ENCODE measurements at places on chromosomes 12 and 14.

GRCh38 chr12:2284321-2284813, 231.6 kb downstream of the CACNA1C start:
- DNase-seq: no peak

DNA sequence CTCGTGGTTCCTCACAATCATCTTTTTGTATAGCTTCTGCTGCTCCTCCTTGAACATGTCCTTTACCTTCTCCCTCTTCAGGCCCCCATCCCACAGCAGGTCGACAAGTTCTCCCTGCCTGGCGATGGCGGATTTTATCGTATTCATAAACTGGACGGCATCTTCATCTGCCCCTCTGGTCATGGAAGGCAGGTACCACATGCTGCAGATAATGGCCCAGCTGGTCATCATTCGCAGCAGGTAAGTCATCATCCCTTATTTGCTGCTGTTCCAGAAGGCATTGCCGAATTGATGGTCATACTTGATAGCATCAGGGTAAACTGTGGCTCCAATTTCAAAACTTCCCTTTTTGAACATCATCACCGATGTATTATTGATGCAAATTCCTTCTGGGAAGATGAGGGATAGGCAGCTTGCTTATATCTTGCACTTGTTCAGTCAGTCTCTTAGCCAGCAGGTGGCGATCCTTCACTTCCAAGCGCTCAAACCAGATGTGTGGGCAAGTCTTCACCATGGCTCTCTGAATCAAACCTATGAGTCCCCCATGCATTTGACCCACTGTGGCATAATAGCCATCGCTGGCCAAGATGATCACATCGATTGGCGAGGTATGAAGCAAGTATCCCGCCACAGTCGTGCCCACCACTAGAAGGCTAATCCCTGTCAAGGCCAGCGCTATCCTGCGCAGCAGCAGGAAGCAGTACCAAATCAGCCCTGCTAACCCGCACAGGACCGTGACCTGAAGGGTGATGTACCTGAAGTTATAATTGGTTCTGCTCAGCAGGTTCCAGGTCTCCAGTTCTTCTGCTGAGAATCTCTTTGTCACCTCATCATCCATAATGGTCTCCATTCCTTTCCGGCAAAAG, 381.5 kb upstream of the STXBP6 start:
- no peak for DNase-seq

DNA sequence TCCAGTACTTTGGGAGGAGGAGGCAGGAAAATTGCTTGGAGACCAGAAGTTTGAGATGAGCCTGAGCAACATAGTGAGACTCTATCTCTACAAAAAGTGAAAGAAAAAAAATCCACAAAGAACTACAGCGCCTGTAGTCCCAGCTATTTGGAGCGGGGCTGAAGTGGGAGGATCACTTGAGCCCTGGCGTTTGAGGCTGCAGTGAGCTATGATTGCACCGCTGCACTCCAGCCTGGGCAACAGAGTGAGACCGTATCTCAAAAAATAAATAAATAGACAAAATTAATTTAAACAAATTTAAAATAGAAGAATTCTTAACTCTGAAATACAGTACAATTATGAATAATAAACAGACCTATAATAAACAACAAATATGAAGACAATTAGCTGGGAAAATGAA, 40.9 kb downstream of the ATL1 start:
- DNase-seq: no peak

GRCh38 chr12:52300796-52301691, 9.7 kb upstream of the KRT81 start:
- no peak for DNase-seq

GRCh38 chr14:100657780-100658179, 68.9 kb upstream of the DLK1 start:
- DNase-seq: no peak

DNA sequence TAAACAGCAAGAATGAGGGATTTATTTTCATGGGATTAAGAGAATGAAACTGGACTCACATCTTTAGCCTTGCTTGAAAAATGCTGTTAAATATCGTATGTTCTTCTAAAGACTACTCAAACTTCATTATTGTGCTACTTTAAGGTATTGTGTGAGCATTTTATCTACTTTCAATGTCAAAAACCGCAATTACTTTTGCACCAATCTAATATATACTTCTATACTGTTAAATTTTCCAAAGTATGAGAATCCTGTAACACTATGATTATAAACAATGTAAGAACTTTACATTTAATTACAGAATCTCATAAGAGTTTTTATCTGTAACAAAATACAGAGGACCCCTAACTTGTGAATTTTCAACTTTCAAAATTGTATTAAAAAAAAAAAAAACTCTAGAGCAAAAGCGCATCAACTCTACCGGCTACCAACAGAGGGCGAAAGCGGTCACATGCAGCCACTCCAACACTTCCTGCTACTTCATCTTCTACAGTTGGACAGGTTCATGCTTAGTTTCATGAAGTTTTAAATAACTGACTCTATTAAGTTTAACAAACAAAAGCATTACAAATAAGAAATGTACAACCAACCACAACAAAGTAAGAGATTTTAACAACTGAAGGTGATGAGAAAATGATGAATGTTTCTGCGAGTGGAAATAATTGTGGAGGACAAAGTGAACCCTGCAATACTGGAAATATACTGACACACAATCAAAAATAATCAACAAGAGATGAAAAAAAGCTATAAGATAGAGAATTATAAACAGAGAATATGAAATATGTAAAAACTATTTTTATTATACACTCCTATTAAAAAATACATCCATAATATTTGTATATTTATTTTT, 210.9 kb downstream of the MED13L start:
- DNase-seq: no peak

DNA sequence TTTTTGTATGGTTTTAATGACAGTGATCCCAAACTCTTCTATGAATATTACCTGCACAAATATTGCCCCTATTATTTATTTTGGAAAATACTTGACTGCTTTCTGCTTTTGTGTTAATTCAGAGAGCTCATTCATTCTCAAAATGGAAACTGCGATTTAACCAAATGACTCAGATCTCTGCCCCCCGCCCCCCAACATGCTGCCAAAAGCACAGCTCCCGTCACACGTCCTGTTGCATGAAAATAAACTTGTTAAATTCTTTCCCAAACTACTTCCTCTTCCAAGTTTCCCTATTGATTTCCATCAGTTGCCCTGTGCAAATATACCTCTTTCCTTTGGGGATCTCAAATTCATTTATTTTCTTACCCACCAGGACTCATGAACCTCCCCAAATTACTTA, 18.0 kb upstream of the NRDE2 start:
- no peak for DNase-seq

DNA sequence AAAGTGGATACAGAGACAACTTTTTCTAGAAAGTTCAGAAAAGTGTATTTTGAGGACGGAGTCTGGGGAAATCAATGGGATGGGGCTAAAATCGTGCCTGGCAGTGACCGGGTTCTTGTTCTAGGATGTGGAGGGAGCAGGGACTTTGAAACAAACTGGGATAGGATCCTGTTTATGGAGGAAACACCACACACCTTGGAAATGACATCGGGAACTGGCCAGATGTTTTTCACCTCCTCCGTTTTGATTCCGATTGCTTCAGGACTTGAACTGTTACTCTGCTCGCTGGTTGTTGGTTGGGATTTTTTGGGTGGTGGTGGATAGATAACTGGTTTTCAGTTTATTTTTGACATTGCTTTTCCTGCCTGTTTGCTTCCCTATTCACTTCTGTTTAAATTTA, 506 bp downstream of the EMP1 start:
- DNase-seq: no peak

- no peak for DNase-seq
Measured at GRCh38 chr14:103563226-103563620, 463 bp downstream of the COA8 start.

DNA sequence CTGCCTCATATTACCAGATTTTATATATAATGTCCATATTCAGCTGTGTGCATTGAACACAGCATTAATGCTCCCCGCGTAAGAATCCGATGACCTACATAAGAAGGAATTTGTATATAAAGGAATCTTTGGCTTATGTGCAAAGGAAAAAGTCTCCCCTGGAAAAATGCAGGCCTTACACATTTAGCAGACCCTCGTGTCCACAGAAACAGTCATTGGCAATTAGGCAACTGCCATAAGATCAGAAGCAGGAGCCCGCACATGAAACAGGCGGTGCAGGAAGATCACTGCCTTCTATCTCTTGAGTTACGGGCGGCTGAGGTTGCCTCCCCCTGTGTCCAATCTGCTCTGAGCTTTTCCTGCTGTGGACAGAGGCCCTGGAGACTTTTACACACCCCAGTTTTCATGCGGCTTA, 63.2 kb upstream of the RFX4 start:
- no peak for DNase-seq

DNA sequence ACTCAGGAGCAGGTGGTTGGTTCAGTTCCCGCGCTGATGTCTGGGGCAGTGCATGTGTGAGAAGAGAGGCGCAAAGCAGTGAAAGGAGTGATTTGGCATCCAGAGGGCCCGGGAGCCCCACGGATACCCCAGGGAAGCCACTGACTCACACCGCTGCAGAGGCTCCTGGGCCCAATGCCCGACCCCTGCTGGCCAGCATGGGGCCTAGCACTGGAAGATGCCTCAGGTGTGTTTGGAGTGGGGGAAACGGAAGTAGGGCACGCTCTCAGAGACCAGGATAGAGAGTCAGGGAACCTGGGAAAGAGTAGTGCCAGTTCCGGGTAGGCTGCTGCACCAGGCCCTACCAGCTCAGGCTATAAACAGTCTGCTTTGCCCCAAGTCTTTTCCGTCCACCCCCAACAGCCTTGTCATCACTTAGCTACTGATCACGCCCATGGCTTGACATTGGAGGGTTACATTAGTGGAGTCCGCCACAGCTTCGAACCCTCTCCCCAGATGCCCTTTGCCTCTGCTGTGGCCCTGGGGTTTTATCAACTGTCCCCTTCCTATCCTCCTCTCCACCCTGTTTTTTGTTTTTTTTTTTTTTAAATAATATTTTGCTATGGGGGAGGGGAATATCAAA, 9.5 kb upstream of the CSAD start:
- peak; percentile 33 for DNase-seq

GRCh38 chr12:108360487-108360886, 21.4 kb upstream of the CMKLR1 start:
- no peak for DNase-seq

DNA sequence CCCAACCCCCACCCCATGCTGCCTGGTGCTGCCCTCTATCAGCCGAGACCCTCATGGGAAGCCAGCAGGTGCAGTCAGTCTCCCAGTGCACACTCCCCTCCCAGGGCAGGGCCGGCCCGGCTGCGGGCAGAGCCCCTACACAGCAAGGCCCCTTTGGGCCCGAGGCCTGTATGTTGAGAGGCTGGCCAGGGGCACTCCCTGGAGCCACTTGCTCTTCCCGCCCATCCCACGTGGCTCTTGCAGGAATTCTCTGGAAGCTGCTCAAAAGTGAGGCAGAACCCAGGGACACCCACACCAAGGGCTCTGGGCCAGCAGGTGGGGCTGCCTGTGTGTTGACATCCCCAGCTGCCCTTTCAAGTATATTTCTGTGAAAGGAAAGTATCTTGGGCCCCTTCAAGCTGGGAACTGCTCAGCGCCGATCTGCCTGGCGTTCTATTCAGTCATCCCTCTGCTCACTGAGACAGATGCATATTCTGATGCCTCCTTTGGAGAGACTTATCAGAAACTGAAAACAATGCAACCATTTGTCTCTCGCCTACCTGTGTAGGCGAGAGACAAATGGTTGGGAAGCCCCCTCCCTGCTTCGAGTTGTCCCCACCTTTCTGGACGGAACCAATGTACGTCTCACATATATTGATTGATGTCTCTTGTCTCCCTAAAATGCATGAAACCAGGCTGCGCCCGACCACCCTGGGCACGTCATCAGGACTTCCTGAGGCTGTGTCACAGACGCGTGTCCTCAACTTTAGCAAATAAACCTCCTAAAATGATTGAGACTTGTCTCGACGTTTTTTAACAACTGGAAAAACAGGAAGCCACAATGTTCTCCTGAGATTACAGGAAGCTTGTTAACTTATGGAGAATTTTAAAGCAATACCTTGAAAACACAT, 6.0 kb downstream of the GPR132 start:
- DNase-seq: no peak

GRCh38 chr14:100670017-100670752, 56.5 kb upstream of the DLK1 start:
- DNase-seq: no peak

- DNase-seq: no peak
Measured at GRCh38 chr12:90106568-90106967, 397.9 kb upstream of the ATP2B1 start.

DNA sequence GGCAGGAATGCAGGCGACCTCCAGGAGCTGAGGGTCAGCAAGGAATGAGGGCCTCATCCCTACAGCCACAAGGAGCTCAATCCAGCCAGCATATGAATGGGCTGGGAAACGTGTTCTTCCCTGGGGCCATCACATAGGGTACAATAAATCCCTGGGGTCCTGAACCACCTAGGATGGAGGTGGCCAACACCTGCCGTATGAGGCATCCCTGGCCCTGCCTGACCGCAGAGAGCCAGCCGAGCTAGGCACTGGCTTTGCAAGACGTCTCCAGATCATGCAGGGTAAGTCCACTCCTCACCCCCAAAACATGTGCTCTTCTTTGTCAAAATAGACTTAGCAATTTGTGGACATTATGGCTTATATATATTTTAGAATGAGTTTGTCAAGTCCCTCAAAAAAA, 303.7 kb upstream of the DIO3 start:
- DNase-seq: no peak

GRCh38 chr14:40629144-40629543, 977.5 kb upstream of the LRFN5 start:
- no peak for DNase-seq

GRCh38 chr14:88023658-88024187, 18.8 kb downstream of the GPR65 start:
- DNase-seq: no peak

DNA sequence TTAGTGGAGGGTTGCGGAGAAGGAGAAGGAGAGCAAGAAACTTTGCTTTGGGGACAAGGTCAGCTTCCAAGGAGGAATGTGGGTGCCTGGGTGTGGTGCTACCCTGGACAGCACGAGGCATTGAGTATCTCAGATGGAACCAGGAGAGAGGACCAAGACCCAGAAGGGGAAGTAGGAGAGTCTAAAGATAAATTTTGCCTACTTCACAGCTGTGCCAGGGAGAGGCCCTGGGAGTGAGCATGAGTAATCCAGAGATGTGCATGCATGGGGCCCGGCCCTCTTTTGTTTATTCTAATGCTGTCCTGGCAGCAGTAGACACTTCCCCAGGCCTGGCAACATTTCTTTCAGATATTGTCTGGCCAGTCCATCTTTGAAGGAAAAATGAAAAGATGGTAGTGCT, 49.5 kb upstream of the GNPNAT1 start:
- no peak for DNase-seq

DNA sequence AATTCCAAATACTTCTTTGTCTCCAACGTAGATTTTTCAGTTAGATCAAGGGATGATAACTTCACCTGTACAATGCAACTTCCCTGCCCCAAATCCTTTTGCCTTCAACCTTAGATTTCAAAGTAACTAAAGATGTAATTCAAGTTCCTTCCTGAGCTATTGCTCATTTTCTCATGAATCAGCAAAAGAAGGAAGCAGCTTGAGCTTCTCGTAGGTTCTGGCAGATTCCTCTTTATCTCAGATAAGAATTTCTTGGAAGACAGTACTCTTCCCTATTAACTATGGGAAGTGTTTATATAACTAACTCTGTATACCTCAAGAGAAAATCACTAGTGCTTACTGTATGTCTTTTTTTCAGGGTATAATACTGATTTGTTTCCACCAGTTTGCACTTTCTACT, 203.8 kb downstream of the RASSF9 start:
- DNase-seq: no peak

Data from NCI-H2107 (cell line).